ENCODE measurements at places on chromosomes 13 and 19. TPM values are rescaled to one million over a fixed set of nuclear protein-coding genes. Genes with fewer than 3 reads are reported as not detected.

- DNase-seq = no peak
Measured at GRCh38 chr19:33426621-33427361, 53.3 kb downstream of the CEBPG start.

DNA sequence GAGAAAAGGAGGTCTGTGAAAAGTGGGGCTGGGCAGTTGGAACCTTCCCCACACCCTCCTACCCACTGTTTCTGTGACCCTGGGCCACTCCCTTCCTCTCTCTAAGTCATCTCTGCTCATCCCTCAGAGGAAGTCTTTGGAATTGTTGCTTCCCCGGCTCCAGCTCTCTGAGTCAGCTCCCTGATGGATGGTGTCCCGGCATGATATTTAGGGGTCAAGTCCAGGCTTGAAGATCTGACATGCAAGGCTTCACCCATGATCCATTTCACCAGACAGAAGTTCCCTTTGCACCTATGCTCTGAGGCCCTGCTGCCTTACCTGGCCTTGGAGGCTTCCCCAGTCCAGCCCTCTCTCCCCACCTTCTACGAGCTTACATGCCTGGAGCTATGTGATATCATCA is 13.3 kb downstream of the EXOC3L2 start:
- DNase-seq = no peak

DNA sequence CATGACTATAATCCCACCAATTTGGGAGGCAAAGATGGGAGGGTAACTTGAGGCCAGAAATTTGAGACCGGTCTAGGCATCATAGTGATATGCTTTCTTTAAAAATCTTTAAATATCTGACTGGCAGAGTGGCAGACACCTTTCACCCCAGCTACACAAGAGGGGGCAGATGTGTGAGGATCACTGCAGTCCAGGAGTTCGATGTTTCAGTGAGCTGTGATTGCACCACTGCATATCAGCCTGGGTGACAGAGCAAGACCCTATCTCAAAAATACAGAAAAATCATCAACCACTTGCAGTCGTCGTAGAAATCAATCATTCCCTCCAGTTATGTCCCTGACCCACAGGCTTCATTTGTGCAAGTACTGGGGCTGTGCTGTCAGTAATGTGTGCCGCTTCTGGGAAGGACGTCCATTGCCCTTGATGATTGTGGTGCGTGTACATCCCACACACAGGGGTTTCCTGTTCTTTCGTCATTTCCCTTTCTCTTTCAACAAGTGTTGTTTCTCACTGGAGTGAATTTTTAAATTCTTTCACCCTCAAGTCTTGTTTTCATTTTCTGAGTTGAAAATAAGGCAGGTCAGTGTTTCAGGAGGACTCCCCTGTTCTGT is 1.4 kb downstream of the LGALS14 start:
- DNase-seq = no peak

GADD45GIP1 gene
- 19.6 TPM for total RNA-seq

DNA sequence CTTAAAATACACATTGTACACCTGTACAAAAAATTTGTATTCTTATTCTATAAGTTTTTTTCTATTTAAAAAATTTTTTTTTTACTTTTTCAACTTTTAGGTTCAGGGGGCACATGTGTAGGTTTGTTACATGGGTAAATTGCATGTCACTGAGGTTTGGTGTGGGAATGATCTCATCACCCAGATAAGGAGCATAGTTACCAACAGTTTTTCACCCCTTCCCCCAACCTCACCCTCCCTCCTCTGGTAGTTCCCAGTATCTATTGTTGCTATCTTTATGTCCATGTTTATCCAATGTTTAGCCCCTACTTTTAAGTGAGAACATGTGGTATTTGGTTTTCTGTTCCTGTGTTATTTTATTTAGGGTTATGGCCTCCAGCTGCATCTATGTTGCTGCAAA is 89.9 kb downstream of the CDK8 start:
- DNase-seq = no peak

- DNase-seq = no peak
Measured at GRCh38 chr13:79645569-79645968, 164.6 kb downstream of the NDFIP2 start.

DNA sequence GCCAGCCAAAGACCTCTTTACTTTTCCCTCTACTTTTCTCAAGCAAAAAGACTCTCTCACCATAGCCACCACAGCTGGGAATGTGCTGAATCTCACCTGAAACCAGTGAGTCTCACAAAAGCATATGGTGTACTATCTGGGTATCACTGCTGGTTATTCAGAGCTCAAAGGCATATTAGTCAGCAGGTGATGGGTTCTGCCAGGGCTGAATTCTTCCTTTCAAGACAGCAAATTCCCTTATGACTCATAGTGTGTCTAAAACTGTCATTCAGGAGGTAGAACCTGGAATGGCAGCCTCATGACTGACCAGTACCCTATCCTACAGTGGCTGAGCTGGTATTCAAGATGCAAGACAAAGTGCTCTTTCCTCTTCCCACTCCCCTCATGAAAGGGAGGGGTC is 2859.1 kb downstream of the PCDH9 start:
- DNase-seq = no peak

KLK3 gene
- not detected for total RNA-seq

USHBP1 gene
- total RNA-seq = 0.42 TPM

- DNase-seq = no peak
Measured at GRCh38 chr13:28451482-28452217, 43.3 kb downstream of the FLT1 start.

- DNase-seq = no peak
Measured at GRCh38 chr13:100156788-100157187, 67.9 kb downstream of the PCCA start.

ATP1A3 gene
- 1.4 TPM for total RNA-seq

- peak; percentile 63 for DNase-seq
Measured at GRCh38 chr19:46860846-46861690, at the start of gene ARHGAP35. Gene ARHGAP35 (plus strand): TSS chr19:46860997. CDS start chr19:46918676, 57,679 bp downstream.

ZNF136 gene
- 20.4 TPM for total RNA-seq

- DNase-seq = no peak
Measured at GRCh38 chr13:45875951-45876350, 24.4 kb upstream of the SIAH3 start.

- no peak for DNase-seq
Measured at GRCh38 chr19:41194157-41194552, 1.1 kb downstream of the CYP2S1 start.

GRCh38 chr13:71643448-71643860 is 223.6 kb downstream of the DACH1 start:
- no peak for DNase-seq

DNA sequence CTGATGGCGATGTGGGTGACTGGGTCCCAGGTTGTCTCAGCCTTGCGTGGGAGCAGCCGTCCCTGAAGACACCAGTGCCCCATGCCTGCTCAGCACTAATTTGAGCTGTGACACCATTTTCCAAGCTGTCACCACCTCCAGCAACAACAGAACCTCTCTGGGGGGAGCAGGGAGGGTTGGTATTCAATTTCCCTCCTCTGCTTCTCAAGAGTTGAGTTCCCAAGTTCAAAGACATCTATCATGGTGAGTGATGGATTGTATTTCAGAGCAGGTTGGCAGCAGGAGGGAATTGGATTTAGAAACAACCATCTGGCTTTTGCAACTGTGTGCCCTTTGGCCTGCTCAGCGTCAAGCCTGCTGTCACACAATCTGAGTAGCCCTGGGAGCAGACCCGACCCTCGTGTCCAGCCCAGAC is 46.9 kb upstream of the UQCRFS1 start:
- no peak for DNase-seq

DNA sequence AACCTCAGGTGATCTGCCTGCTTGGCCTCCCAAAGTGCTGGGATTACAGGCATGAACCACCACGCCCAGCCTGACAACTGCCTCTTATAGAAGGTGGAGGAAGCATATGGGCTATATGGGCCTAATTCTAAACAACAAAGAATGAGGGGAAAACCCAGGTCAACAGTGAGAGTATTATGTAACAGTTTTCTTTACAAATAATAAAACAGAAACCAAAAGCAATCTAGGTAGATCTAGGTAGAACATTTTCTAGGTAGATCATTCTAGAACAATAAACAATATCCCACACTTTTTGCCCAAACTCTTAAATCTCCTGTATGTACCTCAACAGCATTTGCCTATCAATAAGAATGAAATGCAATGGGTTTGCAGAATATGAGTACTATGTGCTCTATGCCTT is 267.4 kb downstream of the ABCC4 start:
- DNase-seq = no peak

ZNF563 gene
- 3.7 TPM for total RNA-seq

All from activated B cell treated with CpG ODN at 0.5 μM for 24 hours (primary cell).